ENCODE measurements at places on chromosomes 12 and 14.

GRCh38 chr12:116882742-116883141 is 1.5 kb upstream of the HRK start:
- DNase-seq: no peak

DNA sequence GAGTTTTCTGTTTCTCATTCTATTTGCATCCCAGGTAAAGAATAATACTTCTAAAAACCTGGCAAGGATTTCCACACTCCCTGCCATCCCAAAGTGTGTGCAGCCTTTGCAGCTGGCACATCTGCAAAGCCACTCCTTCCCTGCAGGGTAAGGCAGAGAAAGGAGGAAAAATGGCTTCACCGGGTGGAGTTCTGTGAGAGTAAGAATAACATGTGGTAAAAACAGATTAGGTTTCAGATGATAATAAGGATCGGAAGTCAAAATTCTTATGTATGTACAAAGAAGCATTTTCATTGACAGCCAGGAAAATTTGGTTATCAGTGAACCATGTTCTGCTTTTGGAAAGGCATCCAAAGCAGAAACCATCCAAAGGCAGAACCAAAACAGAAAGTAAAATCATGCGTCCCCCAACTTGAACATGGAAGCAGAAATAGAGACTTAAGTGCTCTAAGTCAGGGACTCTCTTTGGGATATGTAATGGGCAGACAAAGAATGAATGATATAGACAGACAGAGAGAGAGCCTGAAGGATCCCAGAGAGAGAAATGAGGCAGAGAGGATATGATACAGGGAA is 192.6 kb upstream of the CCDC196 start:
- no peak for DNase-seq

- DNase-seq: no peak
These were observed 5.7 kb downstream of the SLC4A8 start for GRCh38 chr12:51430196-51430895.

DNA sequence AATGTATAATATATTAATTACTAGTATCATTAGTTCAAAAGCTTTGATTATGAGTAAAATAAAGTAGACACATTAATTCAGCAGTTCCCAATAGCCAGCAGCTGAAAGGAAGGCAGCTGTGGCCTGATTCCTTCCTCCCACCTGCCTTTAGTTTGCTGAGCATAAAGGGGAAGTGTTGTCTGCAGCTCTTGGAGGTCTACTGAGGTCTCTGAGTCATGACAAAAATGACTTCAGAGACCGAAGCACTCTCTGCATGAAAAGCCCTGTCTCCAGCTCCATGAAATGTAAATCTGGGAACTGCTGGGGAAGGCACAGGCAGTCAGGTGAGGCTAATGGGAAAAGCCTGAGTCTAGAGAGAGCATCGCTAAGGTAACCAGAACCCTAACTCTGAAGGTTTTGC is 165.4 kb downstream of the NRXN3 start:
- no peak for DNase-seq

GRCh38 chr12:121872546-121873215 is 14.0 kb upstream of the HPD start:
- no peak for DNase-seq

- DNase-seq: no peak
These were observed 65.2 kb downstream of the PAPOLA start for GRCh38 chr14:96567289-96567899.

DNA sequence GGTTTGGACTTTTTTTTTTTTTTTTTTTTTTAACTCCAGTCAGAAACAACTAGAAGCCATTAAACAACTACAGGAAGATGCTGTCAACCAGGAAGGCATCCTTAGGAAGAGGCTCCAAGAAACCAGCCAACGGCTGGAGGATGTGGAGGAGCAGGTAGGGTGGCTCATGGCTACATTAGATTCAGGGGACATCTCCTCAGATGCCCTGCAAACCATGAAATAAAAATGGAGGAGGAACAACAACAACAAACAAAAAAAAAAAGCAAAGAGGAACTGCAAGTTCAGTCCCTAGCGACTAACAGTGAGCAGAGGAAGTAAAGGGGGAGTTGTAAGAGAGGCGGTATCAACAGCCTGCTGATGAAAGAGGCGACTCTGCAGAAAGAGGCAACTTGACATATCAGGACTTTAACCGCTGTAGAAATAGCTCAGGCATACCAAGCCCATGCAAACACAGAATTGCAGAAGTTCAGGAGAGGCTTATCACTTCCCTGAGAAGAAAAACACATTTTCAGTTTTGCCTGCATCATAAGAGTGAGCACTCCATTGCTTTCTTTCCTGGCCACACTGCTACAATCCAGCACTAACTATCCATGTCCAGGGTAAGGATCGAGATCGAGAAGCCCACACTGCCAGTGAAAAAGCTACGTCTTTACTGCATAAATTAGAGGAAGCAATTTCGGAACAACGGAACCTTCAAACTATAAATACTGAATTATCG is 103.5 kb upstream of the BCAT1 start:
- DNase-seq: no peak

- DNase-seq: no peak
These were observed 209.5 kb upstream of the DIO3 start for GRCh38 chr14:101351769-101352168.

- DNase-seq: no peak
These were observed 121.9 kb downstream of the TBX5 start for GRCh38 chr12:114284041-114284440.

GRCh38 chr14:91901449-91902226 is 34.3 kb upstream of the TC2N start:
- no peak for DNase-seq

DNA sequence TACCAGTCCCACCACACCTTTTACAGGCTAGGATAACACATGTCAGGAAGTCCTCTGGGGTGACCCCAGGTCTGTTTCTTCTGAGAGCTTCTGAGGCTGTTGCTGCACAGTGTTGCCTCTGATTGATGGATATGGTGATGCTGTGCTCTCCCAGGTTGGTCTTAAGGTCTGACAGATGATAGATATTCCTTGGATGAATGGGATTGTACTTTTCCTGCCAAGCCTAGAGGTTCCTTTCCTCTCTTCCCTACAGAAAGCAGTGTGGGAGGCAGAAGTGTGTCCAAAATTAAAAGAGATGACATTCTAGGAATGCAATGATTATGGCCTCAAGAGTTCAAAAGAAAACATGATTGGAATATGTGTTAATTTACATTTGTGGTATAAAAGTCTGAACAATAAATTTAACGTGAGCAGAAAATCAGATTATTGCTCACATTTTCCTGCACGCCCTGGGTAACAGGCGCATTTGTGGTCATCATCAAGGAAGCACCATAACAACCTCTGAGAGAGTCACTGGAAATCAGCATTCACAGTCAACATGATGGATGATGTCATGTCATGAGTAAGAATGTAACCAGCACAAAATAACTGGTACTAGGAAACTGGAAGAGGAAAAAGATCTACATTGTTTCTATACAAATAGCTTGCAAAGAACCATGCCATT is 73.7 kb downstream of the BBS10 start:
- DNase-seq: no peak

DNA sequence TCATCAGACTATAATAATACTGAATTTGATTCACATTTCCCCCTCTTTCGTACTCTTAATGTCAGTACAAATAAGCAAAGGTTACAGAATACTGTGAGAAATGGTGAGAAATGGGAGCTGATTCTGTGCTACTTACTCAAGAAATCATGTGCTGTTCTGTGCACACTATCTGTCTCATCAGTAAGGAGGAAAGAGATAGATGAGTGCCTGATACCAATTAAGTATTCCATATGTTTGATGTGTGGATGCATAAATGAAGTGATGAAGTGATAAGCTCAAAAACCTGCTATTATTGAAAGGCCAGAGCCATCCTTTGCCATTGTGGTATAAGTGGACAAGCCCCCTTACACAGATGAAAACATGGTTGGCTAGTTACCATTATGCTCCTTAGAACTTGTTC is 127.7 kb downstream of the PDE3A start:
- DNase-seq: no peak

DNA sequence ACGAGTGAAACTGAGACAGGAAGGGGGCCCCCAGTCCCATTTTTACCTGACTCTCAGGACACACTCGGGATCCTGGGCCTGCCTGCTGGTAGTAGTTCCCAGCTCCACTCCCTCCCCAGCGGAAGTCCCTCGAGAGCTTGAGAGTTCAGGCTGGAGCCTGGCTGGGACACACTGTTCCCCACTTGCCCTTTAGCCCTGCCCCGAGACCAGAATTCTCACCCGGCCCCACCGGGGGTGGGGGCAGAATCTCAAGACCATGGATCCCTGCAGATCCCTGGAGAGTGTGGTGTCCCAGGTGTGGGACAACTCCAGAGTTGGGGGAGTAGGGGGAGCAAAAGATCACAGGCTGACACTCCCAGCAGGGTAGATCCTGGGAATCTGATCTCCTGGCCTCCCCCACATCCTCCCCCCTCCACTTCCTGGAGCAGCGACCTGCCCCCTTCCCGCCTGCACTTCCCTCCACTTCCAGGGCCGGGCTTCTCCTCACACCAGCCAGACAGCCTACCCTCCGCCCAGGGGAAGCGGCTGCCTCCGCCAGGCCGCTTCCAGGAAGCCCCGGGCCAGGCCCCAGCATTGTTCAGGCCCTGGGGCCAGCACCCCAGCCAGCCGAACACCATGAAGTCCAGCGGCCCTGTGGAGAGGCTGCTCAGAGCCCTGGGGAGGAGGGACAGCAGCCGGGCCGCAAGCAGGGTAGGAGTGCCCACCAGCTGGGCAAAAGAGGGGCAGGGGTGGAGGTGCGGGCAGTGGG is at the start of gene TNS2:
TSS of gene TNS2 (plus strand) at position 495 of the 748 bp plus-strand sequence. CDS start at position 616, 121 bp downstream.
- DNase-seq: no peak

DNA sequence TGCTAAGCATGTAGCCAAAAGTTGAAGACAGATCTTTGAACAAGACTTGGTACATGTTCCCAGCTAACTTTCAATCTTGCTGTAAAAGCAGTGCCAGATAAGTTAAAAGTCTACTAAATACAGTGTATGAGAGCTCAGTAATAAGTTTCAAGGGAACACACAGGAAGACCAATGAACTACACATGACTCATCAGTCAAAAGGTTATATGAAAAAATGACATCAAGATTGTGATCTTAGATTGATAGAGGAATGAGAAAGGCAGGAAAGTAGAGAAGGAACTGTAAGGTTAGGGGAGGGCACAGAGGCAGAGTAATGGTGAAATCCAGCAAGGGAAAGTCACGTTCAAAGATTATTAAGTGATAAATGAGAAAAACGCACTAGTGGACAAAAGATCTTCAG is 249.9 kb upstream of the FLRT2 start:
- DNase-seq: no peak

DNA sequence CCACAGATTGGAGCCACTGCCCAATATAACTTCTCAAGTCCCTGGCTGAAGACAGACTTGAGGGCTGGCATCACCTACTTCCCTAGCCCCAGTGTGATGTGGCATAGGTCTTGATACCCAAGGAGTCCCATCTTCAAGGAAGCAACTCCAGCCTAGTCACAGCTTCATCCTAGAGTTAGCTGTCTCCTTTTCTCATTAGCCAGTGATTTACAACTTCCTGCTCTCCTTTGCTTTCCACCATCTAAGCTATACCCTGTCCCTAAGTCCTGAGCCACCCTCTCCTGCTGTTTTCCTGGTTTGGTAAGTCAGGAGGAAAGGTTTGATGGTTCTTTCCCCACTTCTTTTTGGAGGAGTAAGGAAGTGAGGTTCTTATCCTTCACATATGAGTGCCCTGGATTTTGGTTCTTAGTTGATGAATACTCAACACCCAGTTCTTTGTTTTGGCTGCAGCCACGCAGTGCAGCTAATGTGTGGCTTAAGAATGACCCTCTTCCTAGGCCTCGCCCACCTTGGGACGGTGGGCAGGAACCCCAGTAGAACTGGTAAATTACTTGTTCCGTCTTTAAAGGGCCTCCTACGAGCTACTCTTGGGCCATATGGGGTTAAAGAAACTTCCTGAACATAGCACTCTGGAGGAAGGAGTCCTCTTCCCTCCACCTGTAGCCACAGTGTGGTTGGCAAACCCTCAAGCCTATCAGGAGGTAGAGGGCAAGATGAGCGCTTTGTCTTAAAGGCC is 3.9 kb upstream of the GPX2 start:
- DNase-seq: no peak

GRCh38 chr14:32985866-32986265 is 47.2 kb downstream of the NPAS3 start:
- DNase-seq: no peak

DNA sequence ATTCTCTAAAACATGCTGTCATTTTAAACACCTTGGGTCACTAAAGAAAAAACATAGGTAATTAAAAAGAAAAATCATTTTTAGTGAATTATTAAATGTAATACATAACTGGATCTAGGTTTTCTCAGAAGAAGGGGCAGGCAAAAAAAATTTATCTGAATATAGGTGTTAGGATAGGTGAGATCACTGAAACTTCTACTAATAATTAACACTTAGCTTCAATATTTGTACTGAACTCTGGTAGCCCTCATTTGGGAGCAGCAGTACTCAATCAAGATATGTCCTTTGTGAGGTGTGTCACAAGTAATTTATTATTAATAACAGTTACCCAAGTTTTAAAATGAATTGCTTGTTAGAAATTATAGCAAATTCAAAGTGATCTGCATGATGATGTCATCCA is 103.6 kb downstream of the ATP23 start:
- no peak for DNase-seq

- no peak for DNase-seq
These were observed 6.5 kb upstream of the GLT8D2 start for GRCh38 chr12:104056419-104056972.

- no peak for DNase-seq
These were observed 1.9 kb downstream of the MLXIP start for GRCh38 chr12:122080149-122081082.

DNA sequence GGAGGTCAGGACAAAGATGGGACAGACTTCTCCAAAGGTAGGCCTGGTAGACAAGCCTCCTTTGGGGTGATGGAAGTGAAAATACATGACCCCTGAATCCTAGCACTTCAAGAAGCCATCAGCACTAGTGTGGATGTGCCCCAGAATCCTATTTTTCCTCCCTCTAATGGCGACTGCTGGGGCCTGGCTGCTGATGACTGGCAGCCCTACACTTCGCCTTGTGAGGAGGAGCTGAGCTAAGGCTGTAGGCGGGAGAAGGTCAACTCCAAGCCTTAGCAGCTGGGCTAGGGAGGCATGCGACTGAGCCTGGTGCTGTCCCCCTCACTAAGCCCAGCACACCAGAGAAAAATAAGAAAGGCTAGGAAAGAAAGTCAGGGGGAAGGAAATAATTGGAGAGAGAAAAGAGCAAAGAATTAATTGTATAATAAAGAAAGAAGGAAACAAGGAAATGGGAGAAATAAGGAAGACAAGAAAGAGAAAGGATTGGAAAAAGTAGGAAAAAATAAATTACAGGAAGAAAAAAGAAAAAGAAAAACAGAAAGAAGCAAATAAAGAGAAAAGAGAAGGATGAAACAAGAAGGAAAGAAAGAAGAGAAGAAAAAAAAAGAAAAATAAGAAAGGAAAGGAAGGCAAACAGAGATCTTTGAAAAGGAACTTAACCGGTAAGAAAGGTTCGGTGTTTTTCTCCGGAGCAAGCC is 4.7 kb upstream of the HOXC10 start:
- DNase-seq: no peak

DNA sequence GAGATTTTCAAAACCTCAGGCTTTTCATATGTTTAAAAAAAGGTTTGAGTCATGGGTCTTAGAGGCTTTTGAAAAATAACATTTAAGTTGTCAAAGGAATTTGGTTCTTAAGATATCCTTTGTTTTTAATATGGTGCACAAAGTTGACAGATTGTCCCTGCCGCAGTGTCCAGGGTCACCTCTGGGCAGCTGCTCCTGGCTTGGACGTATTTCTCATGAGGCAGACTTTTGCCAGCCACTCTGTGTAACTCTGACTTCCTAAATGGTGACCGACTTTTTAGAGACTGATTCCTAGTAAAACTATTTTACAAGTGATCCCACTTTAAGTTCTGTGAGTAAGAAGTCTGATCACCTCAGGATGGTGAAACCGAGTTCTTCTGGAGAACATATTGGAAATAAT is 27.5 kb downstream of the XRCC3 start:
- no peak for DNase-seq

Data from NCI-H1436 (cell line).